ENCODE measurements at places on chromosomes 7 and 10.

DNA sequence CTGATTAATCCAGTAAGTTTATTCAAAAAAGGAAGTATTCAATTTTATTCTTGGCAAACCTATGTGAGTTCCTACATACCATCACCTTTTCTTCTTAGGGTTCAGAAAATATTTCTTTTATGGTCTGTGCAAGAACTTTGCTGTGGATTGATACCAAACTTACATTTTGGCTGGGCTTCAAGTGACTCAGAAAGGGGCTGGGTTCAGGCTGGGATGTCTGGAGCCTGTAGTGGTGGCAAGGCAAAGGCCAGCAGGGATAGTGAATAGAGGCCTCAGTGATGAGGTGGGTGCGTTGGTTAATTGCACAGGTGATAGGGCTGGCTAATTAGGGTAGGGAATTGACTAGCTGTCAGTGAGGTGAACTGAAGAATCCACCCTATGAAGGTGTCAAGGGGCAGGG is 40.2 kb upstream of the ATXN7L1 start:
- DNase-seq = no peak

GRCh38 chr10:78853864-78854263 is 214.9 kb upstream of the ZMIZ1 start:
- no peak for DNase-seq

- no peak for DNase-seq
Measured at GRCh38 chr10:37856881-37857286, 526 bp downstream of the ZNF248 start.

- DNase-seq = no peak
Measured at GRCh38 chr10:100600218-100600617, 64.5 kb downstream of the HIF1AN start.

DNA sequence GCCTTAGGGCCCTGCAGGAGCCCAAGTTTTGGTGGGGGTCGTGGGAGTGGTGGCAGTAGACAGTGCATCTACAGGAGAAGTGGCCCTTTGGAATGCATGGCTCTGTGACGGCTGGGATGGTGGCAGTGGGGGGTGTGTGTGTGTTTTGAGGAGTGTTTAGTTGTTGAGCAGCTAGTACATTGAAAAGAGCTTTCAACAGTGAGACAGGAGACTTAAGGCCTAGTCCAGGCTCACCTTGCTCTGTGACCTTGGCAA is 27.1 kb downstream of the ZNF775 start:
- DNase-seq = peak; percentile 3

DNA sequence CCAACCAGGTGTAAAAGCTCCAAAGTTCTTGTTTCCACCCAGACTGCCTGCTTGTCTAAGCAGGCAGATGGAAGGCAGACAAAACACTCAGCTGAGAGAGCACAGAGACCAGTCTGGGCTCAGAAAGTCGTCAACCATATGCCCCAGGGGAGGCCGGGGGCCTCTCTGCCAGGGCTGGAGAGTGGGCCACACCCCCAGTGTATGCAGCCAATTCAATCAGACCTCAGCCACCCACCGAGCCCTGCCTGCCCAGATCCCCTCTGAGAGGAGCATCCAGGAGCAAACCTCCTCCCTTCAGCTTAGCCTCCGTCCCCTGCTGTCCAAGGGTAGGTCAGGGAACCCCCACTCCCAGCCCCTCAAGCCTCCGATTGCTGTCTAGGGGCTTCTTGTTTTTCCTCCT is 196.3 kb downstream of the LSM5 start:
- no peak for DNase-seq

- DNase-seq = no peak
Measured at GRCh38 chr10:17452060-17452841, 2.1 kb downstream of the ST8SIA6 start.

DNA sequence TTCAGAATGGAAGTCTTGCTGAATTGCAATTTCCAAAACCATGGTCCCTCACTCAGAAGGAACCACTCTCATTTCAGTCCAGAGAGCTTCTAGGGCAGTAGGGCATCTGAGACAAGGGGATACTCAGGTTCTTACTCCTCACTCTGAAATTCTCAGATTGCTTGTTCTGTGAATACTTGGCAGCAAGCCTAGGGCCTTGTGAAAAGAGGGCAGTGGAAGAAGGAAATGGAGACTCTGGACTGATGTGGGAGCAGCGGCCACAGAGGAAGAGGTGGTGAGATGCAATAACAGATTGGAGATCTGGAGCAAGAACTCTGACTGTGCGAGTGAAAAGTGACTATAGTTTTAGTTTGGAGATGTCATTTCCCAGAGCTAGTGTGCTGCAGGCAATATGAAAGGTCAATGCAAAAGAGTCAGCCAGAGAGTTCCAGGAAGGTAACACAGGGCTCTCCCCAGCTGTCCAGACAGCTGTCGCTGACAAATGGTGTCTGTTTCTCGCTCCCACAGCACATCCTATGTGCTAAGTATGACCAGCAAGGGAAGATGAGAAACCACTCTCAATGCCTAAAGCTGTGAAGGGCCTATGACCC is 291.6 kb upstream of the KIAA1217 start:
- no peak for DNase-seq

DNA sequence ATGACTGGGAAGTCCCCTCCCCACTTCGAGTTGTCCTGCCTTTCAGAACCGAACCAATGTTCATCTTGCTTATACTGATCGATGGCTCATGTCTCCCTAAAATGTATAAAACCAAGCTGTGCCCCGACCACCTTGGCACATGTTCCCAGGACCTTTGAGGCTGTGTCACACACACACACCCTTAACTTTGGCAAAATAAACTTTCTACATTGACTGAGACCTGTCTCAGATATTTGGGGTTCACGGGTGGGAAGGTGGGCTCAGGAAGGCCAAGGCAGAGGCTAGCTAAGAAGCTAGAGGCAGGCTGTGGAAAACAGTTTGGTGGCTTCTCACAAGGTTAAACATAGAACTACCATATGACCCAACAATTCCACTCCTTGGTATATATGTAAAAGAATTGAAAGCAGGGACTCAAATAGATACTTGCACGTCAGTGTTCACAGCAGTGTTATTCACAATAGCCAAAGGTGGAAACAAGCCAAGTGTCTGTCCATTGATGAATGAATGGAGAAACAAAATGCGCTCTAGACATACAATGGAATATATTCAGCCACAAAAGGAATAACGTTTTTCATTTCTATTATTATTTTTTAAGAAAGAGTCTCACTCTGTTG is 15.4 kb downstream of the PRF1 start:
- no peak for DNase-seq

DNA sequence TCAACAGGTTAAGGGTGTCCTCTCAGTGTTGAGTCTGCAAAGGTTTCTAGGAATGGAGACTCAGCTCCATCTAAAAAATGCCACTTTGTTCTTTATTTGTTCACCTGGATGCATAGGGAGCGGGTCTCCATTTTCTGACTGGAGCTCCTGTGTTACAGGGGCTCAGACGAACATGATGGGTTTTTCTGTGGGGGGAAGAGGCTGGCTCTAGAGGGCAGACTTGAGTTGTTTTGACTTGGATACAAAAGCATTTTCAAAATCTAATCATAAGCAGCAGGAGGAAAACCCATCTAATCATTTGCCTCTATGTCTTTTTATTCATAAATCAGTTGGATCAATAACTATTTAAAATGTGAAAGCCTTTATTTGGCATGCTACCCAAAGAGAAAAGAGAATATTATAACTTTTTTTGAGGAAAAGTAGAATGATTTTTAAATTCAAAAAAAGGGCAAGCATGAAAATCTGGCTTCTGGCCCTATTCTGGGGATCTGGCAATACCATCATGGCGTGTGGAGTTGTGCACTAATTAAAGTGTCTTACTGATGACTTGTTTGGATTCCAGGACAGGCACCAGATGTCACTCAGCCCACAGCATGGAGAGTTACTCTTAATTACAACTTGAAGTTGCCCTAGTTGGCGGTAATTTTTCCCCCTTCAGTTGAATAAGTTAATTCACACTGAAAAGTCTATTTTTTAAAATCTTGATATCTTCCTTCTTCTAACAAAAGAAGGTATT is 594.9 kb downstream of the REEP3 start:
- no peak for DNase-seq

DNA sequence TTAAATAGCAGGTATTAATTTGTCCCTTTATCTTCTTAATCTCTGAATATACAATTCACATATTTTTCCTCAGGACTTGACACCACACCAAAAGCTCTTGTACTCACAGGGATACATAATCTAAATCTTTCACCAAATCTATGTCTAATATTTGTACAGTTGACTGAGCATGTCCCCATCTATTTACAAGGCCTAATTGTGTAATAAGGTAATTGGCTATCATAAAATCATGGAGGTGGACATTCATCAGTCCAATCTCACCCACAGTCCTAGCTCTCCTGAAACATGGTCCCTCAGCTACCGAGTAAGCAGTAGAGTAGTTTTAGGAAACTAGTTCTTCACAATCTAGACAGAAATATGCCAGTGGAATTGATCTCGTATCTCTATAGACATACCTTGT is 30.3 kb upstream of the EGFR start:
- no peak for DNase-seq

GRCh38 chr10:16993186-16993585 is 136.4 kb downstream of the CUBN start:
- DNase-seq = no peak

- DNase-seq = no peak
Measured at GRCh38 chr7:45155941-45156340, 1.6 kb upstream of the RAMP3 start.

- no peak for DNase-seq
Measured at GRCh38 chr10:88693392-88694020, 12.5 kb upstream of the LIPK start.

Measured in NCI-H345 (cell line).